Ureter (tissue), 1 donor: ENCODE measurements at places on chromosomes 3 and 15. TPM values are rescaled to one million over a fixed set of nuclear protein-coding genes. Genes with fewer than 3 reads are reported as not detected.

MUSTN1 gene
- 15.9 TPM for total RNA-seq

EPB42 gene
- not detected for total RNA-seq

ACKR4 gene
- total RNA-seq: 10.4 TPM

RETNLB gene
- not detected for total RNA-seq

TM4SF1 gene
- total RNA-seq: 58.1 TPM

ZCWPW2 gene
- total RNA-seq: 1.7 TPM

STXBP5L gene
- total RNA-seq: 8.3 TPM

PSMD6 gene
- total RNA-seq: 69.6 TPM

PLSCR5 gene
- not detected for total RNA-seq

SOX14 gene
- not detected for total RNA-seq

FBXL22 gene
- 13.3 TPM for total RNA-seq

DNA sequence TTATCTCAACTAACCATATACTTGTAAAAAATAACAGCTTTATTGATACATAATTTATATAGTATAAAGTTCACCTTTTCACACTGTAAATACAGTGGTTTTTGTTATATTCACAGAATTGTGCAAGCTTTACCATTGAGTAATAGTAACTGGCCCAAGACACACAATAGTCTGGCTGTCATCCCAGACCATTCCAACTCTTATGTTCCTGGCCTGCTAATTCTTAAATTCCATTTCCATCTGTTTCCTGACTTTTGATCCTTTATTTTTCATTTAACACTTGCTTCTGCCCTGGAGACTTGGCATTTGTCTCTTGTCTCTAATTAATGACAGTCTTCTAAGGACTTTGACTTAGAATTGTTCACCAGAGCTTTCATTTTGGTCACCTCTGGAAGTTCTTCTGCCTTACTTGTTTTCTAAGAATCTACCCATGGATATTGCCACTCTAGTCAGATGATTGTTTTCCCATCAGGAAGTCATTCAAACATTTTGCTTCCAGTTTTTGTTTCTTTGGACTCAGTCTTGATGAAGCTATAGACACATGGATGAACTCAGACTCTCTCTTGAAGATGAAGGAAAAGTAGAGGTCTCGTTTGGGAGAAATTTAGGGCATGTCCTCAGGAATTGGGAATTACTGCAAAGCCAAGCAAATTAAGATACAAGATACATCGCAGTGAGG lies 27.2 kb upstream of the PLSCR4 start:
- no peak for DNase-seq

DNA sequence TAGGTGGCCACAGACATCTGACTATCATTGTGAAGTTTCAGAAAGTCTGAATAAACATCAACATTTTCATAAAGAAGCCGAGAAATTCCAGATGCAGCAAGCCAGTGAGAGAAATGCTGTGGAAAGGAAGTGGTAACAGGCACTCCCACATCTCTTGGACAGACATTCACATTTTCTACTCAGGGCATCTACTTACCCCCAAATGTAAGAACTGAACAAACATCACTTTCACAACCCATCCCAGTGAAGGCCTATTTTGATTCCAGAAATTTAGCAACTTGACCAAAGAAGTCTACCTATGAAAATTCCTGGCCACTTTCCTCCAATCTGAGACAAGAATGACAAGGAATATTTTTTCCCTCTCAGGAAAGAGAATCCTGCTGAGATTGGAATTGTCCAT lies 224.8 kb upstream of the DCBLD2 start:
- no peak for DNase-seq

DNA sequence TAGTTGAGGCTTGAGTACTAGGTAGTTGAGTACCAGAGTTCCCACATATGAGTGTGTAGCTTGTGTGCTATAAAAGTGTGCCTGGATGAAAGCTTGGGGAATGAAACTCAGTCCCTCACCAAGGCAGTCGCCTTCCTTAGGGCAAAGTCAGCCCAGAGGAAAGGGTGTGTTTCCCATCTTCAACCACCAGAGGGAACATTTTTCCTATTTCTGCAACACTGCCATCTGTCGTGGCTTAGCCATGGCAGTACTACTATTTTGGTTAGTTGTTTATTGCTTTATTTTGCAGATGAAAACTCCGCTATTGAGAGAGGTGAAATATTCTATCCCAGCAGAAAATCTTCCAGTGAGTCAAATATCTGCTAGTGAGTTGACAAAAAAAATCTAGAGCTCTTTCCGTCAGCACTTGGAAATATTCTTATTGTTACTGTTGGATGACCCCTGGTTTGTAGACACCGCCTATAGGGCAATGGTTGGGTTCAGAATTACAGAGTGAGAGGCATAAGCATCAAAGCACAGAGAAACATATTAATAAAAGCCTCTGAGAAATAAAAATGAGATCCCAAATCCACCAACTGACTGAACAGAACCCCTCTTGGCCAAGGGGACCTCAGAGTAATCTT lies 239.9 kb downstream of the CPNE4 start:
- peak; percentile 44 for DNase-seq

GRCh38 chr15:81155375-81156218 lies 21.5 kb downstream of the CFAP161 start:
- DNase-seq: peak; percentile 68

DNA sequence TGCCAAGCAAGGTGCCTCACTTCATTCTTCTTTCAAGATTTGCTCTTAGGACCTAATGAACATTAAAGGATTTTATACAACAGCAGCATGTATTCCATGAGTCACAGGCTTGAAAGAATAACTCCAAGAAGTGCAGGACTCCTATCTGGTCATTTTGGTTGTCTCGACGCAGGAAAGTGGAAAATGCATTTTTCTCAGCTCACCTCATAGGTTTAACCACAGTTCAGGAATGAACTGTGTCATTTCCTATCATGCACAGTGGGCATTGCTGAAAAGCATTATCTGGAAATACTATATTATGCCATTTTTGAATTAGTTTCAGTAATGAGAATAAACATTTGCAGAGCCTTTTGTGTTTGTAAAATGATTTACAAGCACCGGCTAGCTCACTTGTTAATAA lies 98.7 kb upstream of the BFSP2 start:
- DNase-seq: no peak

DNA sequence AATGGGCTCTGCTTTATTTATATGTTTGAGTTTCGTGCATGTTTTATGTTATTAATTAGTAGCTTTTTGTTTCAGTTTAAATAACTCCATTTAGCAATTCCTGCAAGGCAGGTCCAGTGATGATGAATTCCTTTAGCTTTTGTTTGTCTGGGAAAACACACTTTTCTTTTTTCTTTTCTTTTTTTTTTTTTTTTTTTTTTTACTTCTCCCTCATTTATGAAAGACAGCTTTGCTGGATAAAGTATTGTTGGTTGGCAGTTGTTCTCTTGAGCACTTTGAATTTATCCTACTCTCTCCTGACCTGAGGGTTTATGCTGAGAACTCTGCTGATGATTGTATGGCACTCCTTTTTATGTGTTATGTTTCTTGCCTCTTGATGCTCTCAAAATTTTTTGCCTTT lies 35.7 kb downstream of the TMEM39A start:
- DNase-seq: no peak

DNA sequence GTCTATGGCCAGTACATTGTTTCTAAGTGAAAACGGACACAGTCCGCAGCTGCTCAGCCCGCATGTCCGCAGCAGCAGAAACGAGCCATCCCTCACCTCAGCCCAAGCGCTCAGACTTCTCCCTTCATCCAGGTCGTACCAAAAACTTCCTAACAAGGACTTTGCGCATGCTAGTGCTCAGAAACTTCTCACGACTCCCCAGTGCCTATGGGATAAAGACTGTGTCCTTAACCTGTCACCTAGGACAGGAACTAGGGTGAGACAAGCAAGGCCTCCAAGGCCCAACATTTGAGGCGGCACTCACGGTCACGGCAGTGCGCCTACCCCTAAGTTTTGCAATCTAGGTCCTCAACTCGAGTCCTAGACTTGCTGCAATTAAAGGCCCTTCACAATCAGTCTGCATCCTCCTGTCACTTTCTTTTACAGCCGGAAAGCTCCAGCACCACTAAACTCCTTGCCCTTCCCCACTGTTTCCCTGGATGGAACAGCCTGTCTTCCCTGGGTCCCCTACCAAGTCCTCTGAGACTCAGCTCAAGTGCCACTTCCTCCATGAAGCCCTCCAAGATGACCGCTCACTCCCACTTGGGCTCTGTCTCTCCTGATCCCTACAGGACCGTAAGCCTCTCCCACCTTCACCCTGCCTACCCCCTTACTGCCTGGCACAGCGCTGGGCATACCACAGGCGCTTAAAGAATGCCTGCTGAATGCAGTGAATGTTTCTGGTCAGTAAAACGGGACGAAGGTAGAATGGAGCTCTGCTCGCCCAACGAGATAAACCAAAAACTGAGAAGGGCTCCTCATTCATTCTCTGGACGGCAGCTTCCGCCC lies 1.2 kb downstream of the CLN6 start:
- no peak for DNase-seq

- DNase-seq: no peak
Measured at GRCh38 chr3:72279068-72279604, 494.2 kb upstream of the PROK2 start.

- no peak for DNase-seq
Measured at GRCh38 chr15:87829332-87830050, 427.0 kb downstream of the NTRK3 start.

DNA sequence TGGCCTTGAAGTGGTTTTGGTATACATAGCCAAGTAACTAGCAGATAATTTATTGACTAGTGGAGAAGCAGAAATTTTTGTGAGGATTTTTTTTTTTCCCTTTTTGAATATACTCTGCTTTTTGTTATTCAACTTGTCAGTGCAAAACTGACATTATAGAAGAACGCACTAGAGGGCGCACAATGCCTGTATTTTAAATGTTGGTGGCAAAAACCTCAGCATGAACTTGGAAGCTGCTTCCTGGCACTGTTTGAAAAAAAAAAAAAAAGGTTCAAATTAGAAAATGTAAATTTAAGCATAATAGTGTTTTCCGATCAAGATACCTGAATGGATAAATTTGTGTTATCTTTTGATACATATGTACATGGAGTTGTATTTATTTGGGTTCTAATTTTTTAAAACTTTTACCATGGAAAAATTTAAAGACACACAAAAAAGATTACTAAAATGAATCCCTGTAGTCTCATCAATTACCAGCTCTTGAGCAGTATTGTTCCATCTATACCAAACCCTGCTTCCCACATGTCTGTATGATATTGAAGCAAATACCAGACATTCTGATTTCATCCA lies 56.0 kb downstream of the SLC25A26 start:
- peak; percentile 64 for DNase-seq

DNA sequence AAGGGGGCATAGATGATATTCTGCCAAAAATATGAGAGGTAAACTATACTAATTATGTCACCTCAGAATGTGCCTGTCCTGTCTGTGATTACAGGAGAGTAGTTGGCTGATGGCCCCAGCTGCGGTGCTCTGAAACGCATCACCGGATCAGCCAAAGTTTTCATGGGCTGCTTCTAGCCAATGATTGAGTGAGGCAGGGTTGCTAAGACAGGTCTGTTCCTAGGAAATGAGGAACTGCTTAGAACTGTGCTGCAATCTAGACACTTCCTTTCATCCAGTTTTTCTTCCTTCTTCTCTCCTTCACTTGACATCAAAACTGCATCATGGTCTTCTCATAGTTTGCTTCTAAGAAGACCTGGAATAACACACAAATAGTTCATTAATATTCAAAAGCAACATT lies 124.0 kb downstream of the KCNH8 start:
- DNase-seq: no peak

GRCh38 chr3:135621184-135621920 lies 344.2 kb upstream of the PPP2R3A start:
- no peak for DNase-seq

- DNase-seq: no peak
Measured at GRCh38 chr15:62301993-62302675, 137.0 kb upstream of the C2CD4B start.

DNA sequence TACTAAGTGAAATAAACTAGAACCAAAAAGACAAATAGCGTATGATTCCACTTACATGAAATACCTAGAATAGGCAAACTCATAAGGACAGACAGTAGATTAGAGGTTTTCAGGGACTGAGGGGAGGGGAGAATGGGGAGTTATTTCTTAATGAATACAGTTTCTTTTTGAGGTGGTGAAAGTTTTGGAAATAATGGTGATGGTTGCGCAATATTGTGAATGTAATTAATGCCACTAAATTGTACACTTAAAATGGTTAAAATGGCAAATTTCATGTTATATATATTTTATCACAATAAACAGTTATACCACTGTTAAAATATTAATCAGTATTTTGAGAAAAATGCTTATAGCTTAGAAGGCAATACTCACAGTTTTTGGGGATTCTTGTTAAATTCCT lies 11.0 kb downstream of the UBE2E1 start:
- no peak for DNase-seq

- DNase-seq: peak; percentile 59
Measured at GRCh38 chr15:80174017-80174746, 21.4 kb downstream of the FAH start.

GRCh38 chr15:95995375-95996168 lies 334.9 kb upstream of the NR2F2 start:
- no peak for DNase-seq

DNA sequence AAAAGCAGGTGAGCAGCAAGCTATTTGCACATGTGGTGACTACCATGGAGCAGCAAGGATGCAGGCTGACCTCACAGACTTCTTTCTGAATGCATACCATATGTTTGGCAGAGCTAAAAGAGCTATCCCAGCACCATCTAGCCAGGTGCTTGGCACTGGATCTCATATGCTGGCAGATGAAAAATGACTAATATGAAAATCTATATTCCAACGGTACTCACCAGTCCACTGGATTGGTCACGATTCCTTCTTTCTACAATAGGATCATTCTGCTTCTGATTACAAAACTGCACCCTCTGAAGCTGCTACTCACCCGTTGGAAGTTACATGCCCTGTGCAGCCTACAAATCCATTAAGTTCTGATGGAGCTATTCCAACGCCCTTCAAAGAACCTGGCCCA lies 714.3 kb upstream of the CFAP20DC start:
- DNase-seq: no peak

- no peak for DNase-seq
Measured at GRCh38 chr3:158471639-158472294, 99.2 kb upstream of the MLF1 start.

GRCh38 chr3:105394177-105394576 lies 27.5 kb downstream of the ALCAM start:
- DNase-seq: no peak

DNA sequence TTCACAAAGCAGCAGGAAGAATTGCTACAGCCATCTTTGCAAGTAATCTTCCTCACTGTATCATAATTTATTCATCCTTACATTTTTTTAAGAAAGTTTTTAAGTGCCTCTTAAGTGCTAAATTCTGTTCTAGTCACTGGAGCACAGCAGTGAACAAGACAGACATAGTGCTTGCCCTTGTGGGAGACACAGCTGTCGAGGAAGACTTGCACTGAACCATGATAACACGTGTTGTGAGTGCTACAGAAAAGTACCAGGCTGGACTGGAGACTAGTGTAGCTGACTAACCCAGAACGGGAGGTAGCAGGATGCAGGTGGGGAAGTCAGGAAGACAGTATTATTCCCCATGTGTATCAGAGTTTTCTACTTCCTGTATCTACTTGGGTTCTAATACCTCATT lies 300.6 kb downstream of the TBL1XR1 start:
- no peak for DNase-seq

DNA sequence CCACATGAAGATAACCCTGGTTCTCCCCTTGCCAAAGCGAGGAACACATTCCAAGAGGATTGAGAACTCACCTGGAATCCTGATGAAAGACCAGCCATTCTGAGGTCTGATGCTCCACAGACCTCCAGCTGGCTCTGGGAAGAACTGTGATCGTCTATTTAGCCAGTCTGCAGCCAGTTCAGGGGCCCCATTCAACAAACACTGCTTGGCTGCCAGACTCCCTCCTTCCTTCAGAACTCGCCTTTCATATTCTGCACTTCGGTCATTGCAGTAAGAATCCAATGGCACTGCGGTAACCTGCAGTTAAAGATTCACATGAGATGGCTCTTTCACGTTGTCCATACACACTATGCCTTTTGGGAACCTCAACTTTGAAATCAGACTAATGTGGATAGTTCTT lies 67.6 kb downstream of the CHAC1 start:
- DNase-seq: no peak
